ENCODE measurements at places on chromosomes 3 and 15.

- no peak for DNase-seq
Observed at GRCh38 chr15:85625166-85625830, 169.4 kb downstream of the KLHL25 start.

- DNase-seq = no peak
Observed at GRCh38 chr3:13565581-13566452, 16.9 kb downstream of the FBLN2 start.

GRCh38 chr3:190686011-190686410 lies 172.1 kb downstream of the IL1RAP start:
- no peak for DNase-seq

DNA sequence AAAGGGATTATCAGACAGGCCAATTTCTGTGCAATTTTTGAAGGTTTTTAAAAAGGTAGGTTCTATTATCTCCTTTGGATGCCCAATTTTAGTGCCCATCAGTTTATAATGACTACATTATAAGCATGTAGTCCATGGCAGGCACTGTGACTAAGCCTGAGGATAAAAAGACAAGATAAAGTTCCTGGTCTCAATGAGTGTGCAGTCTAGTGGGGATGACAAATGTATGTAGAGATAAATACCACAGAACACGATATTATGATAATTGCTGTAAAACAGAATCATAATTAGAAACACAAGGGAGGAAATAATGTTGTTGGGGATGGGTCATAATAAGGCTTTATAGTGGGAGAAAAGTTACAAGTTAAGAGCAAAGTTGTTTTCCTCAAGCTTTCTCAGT lies 163.1 kb downstream of the ZNF385D start:
- DNase-seq = no peak

DNA sequence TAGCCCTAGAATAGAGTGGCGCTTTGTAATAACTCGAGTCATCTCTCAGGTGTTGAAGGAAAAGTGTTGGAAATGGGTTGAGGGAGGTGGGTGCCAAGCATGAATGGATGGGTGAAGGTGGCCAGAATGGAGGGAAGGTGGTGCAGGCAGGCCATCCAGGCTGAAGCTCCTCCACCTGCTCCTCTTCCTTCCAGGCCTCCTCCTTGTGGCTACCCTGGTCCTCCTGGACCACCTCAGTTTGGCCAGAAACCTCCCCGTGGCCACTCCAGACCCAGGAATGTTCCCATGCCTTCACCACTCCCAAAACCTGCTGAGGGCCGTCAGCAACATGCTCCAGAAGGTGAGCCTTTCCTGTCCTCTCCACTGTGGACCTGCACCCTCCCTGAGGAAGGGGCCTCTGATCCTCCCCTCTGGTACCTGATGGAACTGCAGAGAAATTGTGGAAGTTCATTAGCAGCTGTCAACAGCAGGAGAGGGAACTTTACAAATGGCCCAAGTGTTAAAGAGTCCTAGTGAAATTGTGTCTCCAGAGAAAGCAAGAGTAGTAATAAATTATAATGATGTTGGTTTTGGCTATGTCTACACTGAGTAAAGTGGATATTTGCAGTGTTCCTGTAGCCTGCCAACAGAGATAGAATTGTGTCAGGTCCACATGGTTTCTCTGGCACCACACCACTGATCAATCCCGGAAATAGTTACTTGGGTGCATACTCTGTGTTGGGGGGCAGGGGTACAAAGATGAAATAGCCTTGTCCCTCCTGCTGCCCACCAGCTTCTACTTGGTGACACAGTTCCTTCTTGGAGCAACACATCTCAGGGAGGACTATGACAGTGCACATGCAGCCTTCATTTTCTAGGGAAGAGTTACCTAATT lies 1.6 kb downstream of the IL12A start:
- DNase-seq = no peak

- DNase-seq = no peak
Observed at GRCh38 chr3:89380016-89380415, 272.6 kb downstream of the EPHA3 start.

DNA sequence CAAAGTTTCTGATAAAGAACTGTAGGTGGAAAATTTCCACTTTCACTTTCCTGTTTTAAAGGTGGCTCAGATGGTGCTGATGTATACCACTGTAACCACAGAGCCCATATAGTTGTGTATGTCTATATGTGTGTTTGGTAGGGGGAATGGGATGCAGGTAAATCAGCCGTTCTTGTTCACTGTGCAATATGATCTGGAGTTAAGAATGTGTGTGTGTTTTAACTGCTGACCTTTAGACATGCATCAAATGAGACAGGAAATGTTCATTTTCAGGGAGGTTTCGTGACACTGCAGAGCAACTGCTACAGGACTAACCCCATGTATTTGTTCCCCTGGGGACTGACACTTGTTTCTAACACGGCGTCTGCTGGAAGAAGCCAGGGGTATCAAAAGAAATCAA lies 180.5 kb downstream of the TAFA4 start:
- no peak for DNase-seq

- DNase-seq = peak; percentile 99
Observed at GRCh38 chr3:48188266-48189201, at the start of gene CDC25A. Gene CDC25A, minus strand, starts transcription at chr3:48188417. Its CDS starts 470 bp downstream, at chr3:48187947.

- no peak for DNase-seq
Observed at GRCh38 chr3:3665961-3666640, 133.1 kb upstream of the LRRN1 start.

DNA sequence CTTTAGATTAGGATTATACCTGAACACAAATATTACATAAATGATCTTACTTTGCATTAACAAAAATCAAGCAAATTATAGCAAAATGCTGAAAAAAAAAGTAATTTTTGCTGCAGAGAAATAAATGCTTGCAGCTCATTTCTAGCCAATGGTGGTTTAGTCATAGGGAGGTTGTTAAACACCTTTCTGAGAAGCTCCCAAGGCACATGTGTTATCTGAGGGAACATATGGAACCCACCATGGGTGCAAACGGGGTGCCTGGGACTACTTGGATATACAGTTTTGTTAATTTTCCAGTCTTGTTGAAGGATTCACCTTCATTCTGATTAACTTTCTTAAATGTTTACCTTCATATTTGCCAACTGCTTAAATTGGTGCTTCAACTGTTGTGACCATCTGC lies 8.9 kb upstream of the RAMAC start:
- DNase-seq = no peak

DNA sequence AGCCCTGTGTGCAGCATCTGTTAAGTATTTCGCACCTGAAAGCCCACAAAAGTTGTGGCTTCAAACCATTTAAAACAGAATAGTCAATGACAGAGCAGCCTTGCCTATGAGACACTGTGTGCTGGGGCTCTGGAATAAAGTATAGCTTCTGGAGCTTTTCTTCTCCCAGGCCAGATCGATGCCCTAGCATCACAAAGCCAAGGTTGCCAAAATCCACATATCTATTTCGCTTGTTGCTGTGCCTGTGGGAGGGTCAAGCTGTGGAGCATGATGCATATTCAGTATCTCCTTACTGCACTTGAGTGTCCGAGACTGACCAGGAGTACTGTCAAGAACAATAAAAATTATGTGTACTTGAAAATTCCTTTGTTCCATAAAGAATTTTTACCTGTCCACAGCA lies 7.6 kb downstream of the PLOD2 start:
- DNase-seq = no peak

DNA sequence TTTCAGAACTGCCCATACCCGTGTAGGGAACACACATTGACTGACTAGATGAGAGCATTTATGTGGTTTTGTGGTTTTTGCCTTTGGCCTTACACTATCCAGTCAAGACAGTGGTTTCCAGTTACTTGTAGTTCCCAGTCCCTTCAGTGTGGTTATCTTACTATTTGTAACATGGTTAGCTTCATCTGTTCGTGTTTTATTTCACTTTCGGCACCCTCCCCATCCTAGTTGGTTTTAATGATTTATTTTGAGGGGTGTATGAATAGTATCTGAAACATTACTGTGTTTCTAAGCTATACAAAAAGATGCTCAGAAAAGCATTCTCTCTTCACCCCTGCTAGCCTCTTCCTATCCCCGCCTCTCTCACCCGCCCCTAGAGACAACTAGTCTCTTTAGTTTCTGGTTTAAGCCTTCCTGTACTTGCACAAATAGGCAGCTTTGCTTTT lies 14.1 kb downstream of the LYSMD4 start:
- no peak for DNase-seq

DNA sequence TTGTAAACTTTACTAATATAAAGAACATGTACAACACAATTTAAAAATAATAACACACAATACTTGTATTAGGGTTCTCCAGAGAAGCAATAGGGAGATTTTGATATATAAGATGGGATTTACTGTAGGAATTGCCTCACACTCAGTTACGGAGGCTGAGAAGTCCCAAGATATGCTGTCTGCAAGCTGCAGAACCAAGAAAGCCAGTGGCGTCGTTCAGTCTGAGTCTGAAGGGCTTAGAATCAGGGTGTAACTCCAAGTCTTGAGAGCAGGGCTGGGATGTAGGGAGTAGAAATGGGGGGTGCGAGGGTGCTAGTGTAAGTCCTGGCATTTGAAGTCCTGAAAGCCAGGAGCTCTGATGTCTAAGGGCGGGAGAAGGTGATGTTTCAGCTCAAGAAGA lies 206.6 kb upstream of the HES1 start:
- no peak for DNase-seq

GRCh38 chr15:48466079-48466478 lies 134.8 kb downstream of the DUT start:
- DNase-seq = no peak

DNA sequence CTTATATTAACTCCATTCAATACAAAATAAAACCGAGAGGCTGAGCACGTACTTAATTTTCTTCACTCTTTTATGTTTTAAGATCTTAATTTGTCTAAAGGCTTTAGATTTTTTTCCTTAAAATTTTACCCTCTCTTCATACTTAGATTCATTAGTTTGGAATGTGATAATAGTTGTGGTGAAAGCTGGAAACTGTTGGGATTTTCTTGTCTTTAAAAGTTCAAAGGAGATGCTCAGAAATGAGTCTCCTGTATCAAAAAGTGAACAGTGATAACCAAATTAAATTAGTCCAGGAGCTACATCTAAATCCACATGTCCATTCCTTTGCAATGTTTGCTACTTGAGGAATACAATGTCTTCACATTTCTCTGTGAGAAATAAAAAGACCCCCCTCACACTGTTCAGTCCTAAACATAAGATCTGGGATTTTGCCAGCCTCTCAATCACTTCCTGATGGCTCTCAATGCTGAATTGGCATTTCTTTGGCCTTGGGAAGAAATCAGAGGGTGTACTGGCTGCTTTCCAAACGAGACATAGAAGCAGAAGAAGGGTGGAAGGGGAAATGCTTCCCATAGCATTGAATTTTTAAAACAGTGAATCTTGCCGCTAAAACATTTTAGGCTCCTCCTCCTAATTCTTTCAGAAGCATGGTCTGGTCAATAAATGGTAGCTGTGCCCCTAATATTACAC lies 245.0 kb downstream of the SHOX2 start:
- no peak for DNase-seq

- DNase-seq = no peak
Observed at GRCh38 chr3:112572701-112573100, 10.9 kb downstream of the SLC35A5 start.

- DNase-seq = peak; percentile 55
Observed at GRCh38 chr3:12750223-12750622, 8.8 kb downstream of the TMEM40 start.

- no peak for DNase-seq
Observed at GRCh38 chr3:171026597-171027293, at the start of gene SLC2A2. Gene SLC2A2, minus strand, starts transcription at chr3:171026720. Its CDS starts 50 bp downstream, at chr3:171026670.

GRCh38 chr15:54560417-54560816 lies 582.2 kb downstream of the UNC13C start:
- no peak for DNase-seq
